Mesenteric fat pad (tissue), 1 donor: ENCODE measurements at places on chromosomes 13 and 19. TPM values are rescaled to one million over a fixed set of nuclear protein-coding genes. Genes with fewer than 3 reads are reported as not detected.

DNA sequence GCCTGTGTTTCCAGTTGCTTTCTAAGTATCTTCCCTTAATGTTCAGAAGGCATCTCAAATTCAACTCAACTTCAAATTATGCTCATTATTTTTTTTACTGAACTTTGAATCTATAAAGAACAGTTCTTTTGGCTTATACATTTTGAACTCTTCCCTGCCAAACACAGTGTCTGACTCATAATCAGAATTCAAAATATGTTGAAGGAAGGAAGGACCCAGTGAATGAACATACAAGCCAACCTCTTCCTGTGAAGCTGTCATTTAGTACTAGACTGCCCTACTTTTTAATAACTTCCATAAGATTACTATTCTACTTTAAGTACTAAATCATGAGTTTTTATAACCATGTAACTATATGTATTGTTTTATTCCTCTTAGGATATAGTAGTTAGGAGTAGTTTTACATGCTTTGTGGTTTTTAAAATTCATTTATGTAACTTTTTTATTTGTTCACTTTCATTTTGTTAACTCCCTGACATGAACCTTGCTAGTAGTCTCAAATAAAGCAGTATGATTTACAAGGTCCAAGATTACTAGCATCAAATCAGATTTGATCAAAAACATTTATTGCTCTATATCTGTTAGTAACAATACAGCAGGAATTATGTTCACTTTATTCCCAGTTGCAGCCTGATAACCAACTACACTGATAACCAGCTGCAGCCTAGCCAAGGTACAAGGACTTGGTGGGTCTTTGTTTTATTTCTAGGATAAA lies 6.4 kb downstream of the NUDT15 start:
- no peak for DNase-seq

- no peak for DNase-seq
Observed at GRCh38 chr13:41271456-41272285, 8.3 kb upstream of the MTRF1 start.

GRCh38 chr13:110683203-110683883 lies 22.6 kb downstream of the CARS2 start:
- DNase-seq: no peak

GRCh38 chr13:40478775-40479174 lies 187.7 kb downstream of the FOXO1 start:
- DNase-seq: peak; percentile 12

DNA sequence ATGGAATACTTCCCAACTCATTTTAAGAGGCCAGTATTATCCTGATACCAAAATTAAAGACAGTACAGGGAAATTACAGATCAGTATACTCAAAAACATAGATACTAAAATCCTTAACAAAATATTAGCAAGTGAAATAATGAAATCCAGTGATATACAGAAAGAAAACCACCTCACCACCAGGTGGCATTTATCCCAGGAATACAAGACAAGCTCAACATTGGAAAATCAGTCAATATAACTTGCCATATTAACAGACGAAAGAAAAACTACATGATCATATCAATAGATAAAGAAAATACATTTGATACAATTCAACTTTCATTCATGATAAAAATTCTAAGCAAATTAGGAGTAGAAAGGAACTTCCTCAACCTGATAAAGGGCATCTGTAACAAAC lies 6.7 kb upstream of the GNA15 start:
- DNase-seq: no peak

GRCh38 chr13:48586591-48587103 lies 53.8 kb upstream of the RCBTB2 start:
- DNase-seq: no peak

DNA sequence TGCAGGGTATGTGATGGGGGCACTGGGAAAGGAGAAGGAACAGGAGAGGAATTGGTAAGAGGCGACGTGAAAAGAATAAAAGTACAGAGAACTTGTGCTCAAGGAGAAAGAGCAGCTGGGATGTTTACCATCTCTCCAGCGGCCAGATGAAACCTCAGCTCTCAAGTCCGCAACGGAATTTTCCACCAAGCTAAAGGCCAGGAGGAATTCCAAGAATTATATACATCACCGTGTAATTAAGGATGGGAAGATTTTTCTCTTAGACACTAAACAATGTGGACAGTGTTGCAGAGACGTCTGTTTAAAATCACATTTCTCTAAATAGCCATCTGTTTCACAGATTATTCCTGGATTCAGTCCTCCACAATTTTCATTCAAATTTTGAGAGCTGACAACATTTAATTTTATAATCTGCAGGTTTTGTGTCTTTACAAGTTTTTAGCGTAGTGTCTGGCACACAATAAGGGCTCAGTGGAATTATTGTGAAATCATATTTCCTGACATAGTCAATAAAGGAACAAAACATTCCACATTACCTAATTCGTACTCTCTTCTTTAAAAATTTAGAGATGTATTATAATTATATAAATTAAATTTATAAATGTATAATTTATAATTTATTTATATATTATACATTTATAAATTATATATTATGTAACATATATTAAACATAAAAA lies 23.0 kb upstream of the USP29 start:
- DNase-seq: no peak

The LYL1 gene
- total RNA-seq: 11.5 TPM

The IFI30 gene
- 236 TPM for total RNA-seq
